ENCODE measurements at places on chromosomes 7 and 10.
A peak's percentile ranks its signal among the peaks of the same experiment; 100 is the strongest.

DNA sequence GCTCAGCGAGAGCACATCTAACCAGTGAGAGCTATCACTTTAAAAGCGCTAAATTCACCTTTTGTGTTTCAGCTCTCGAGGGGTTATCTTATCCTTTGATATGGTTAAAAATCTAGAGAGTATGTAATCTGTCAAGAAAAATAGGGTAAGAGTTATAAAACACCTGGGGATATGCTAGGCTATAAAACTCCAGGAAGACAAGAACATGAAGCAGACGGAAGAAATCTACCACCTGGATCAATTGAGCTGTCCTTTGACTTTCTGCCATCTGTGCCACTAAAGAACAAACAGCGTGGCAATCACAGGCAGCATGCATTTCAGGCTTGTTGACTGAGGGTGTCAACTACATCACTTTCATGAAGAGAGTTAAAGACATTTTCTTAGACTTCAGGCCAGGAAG, 83.1 kb downstream of the ZNF248 start:
- DNase-seq = no peak

DNA sequence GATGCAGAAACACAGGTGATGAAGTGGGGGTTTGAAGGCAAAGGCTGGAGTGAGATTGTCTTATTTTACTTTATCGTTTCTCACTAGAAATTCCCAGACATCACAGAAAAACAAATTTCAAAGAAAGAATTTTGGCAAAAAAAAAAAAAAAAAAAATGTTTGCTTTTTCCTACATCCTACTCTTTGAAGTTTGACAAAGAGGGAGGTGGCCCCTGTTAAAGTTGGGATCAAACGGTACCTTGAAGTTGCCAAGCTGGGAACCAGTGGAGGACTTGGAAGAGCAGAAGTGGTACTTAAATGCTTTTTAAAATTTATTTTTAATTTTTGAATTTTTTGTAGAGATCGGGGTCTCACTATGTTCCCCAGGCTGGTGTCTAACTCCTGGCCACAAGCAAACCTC, 63.9 kb upstream of the KIF5B start:
- DNase-seq = no peak

DNA sequence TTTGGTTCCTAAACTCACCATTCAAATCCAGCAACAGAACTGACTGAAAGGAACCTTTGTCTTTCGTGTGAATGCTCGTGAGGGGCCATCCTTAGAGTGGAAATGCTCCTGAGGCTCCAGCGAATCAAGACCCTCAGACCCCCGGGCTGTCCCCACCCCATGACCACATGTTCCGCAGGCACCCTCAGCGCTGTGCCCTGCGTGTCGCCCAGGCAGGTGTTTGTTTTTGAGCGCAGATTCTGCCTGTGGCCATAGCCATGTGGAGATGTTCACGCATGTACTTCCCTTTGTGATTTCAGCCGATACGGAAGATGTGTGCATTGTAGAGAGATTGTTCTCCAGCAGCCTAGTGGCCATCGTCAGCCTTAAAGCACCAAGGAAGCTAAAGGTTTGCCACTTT, 24.2 kb downstream of the WIPI2 start:
- DNase-seq = no peak

- no peak for DNase-seq
These were observed 122.5 kb downstream of the FAM53B start for GRCh38 chr10:124621637-124622036.

- DNase-seq = no peak
These were observed 37.0 kb upstream of the DNAJB6 start for GRCh38 chr7:157299613-157300368.

GRCh38 chr7:6718124-6718523, 11.4 kb upstream of the ZNF12 start:
- no peak for DNase-seq

DNA sequence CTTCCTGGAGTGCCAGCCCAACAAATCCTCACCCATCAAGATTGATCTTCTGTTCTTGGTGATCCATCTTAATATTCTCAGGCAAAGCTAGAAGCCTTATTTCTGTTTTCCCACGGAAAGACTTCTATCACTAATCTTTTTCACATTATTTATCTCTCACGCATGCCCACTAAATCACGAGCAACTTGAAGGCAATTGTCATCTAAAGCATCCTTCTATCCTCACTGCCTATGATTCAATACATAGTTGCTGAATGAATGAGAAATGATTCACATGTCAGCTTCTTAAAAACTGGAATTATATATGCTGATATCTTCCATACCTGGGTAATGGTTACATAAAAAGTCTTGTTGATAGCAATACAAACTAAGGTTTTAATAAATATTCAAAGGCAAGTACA, 12.6 kb upstream of the COL1A2 start:
- peak; percentile 85 for DNase-seq

DNA sequence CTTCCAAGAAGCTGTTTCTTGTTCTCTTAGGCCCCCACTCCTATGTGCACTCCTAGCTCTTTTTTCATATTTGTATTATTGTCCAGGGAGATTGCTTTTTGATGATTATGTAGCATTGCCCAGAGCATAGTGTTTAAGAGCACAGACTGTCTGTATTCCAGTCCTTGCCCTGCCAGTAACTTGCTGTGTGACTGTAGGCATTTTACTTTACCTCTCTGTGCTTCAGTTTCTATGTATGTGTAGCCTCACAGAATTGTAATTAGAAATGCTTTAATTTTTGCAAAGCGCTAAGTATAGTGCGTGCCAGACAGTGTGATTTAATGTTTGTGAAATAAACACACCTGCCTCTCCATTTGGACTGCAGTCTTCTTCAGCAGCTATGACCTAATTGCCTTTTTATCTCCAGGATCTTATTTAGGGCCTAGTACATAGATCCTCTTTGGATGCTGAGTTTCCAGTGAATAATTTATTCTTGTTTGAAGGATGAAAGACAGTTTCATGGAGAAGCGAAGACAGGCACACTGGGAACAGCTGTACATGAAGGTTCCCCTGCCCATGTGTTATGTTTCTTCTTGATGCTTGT, 1.4 kb downstream of the SEC23IP start:
- DNase-seq = no peak

DNA sequence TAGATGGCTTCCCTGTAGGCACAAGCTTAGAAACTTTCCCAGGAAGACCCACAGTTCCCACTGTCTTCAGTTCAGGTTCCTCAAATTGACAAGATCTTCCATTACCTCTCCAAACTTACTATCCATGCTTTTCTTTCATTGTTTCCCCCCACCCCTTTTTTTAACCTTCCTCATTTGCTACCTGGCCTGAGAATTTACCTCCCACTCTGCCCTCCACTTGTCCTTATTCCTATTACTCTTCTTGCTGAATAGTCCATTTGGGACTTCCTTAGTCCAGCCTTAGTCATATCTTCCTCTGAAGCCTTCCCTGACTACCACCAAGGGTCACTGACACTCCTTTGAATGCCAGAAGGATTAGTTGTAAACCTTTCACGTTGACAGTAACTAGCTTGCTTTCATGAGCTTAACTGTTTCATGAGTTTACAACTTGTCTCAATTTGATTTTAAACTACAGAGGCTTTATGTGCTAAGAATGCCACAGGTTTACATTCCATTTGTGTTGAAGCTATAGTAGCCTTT, 1.2 kb upstream of the CALU start:
- peak; percentile 76 for DNase-seq

DNA sequence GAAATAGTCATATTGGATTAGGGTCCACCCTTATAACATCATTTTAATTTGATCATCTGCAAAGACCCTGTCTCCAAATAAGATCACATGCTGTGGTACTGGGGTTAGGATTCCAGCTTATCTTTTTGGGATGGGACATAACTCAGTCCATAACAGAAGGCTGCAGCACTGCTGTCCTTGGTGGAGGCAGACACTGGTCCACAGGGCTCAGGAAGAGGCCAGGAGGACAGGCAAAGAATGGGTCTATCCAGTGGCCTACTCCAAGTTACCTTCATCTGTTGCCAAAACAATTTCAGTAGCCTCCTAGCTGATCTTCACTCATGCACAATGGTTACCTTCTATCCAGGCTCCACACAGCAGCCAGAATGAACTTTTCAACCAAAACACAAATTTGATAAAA, 387.0 kb downstream of the GRID1 start:
- DNase-seq = no peak

- DNase-seq = no peak
These were observed 752 bp upstream of the CAMK2G start for GRCh38 chr10:73875139-73875475.

DNA sequence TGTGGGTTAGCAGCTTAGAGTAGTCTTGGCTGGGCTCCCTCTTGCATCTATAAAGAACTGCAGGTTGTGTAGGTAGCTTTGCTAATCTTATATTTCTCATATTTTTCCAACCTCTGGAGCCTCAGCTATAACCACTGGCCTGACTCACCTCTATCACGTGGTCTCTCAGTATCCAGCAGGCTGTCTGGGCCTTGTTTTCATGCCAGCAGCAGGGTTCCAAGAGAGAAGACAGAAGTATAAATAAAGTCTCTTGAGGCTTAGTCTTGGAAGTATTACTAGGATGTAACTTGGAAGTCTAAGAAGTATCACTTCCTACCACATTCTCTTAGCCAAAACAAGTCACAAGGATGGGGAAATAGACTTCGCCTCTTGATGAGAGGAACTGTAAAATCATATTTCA, 73.3 kb downstream of the WIPF3 start:
- peak; percentile 31 for DNase-seq

GRCh38 chr7:75565132-75565837, 73.2 kb downstream of the SPDYE5 start:
- peak; percentile 92 for DNase-seq

DNA sequence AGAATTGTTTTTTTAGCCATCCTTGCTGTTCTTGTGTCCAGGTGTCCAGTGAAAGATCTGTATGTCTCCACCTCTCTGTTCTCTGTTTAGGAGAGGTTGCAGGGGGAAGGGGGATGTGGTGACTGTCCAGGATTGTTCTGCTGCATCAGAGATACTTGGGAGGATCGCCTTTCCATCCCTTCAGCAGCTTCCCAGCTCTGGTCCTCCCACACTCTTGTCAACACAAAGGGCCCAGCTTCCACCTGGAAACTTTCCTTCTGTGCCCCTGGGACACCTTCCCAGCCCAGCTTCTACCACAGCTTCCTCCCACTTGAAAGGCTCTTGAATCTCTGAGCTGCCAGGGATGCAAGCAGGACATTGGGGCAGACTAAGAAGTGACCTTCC, 82.0 kb upstream of the SLF2 start:
- DNase-seq = no peak

DNA sequence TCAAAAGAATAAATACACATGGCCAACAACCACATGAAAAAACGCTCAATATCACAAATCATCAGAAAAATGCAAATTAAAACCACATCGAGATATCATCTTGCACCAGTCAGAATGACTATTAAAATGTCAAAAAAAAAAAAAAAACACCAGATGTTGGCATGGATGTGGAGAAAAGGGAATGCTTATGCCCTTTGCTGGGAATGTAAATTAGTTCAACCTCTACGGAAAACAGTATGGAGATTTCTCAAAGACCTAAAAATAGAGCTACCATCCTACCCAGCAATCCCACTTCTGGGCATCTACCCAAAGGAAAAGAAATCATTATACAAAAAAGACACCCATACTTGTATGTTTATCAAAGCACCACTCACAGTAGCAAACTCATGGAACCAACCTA, 45.0 kb upstream of the DIP2C start:
- peak; percentile 8 for DNase-seq

GRCh38 chr10:11049806-11050205, 32.1 kb downstream of the CELF2 start:
- no peak for DNase-seq

DNA sequence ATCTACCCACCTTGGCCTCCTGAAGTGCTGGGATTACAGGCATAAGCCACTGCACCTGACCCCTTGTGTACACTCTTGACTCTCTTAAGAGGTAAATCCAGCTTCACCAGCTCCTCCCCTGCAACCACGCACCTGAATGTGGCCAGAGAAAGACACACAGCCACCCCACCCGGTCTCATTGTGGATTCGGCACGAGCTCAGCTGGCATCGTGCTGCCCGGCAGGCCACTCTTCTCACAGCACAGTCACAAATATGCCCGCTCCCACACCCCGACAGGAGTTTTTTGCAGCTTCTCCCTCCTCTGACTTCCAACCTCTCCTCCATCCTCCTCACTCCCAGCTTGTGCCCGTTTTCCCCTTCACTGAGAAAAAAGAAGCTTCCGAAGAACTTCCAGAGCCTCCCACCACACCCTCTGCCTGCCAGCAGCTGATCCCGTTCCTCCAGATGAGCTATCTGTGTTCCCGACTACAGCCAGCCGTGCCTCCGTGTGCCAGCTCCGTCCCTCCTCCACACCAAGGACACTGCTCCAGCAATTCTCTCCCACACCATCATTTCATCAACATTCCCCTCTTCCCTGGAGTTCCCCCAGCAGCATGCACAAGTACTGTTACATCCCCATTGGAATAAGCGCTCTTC, 8.0 kb upstream of the SMARCD3 start:
- DNase-seq = no peak

DNA sequence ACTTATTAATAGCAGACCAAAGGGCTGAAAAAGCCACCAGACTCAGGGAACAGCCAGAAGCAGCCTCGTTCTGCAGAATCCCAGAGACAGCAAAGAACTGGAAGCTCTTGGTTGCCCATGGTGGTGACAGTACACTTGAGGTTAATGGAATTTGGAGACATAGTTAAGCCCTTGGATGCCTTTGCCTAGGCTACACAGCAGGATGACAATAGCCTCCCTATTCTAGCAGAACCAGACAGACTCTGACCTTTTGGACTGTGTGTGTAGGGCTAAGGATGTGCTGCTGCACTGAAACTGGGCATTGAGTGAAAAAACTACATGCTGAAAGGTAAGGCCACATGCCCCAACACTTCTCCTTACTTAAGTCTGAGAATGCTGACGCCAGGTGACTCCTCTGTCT, 22.7 kb downstream of the OTUD1 start:
- no peak for DNase-seq

Measured in fibroblast of skin of abdomen (primary cell).